Uterus (tissue), 4 donors: ENCODE measurements at places on chromosomes 16 and 17.

- no peak for DNase-seq
These were observed 1.7 kb upstream of the DPH1 start for GRCh38 chr17:2028234-2028614.

DNA sequence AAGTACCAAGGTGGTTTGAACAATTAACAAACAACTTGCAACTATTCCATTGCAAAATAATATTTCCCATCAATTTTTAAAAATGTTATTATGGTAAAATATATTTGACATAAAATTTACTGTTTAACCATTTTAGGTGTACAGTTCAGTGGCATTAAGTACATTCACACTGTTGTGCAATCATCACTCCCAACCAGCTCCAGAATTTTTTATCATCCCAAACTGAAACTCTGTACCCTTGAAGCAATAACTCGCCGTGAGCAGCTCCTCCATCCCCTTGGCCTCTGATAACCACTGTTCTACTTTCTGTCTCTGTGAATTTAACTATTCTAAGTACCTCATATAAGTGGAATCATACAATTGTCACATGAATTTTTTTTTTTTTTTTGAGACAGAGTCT is 33.6 kb upstream of the ATF7IP2 start:
- DNase-seq, result no peak

DNA sequence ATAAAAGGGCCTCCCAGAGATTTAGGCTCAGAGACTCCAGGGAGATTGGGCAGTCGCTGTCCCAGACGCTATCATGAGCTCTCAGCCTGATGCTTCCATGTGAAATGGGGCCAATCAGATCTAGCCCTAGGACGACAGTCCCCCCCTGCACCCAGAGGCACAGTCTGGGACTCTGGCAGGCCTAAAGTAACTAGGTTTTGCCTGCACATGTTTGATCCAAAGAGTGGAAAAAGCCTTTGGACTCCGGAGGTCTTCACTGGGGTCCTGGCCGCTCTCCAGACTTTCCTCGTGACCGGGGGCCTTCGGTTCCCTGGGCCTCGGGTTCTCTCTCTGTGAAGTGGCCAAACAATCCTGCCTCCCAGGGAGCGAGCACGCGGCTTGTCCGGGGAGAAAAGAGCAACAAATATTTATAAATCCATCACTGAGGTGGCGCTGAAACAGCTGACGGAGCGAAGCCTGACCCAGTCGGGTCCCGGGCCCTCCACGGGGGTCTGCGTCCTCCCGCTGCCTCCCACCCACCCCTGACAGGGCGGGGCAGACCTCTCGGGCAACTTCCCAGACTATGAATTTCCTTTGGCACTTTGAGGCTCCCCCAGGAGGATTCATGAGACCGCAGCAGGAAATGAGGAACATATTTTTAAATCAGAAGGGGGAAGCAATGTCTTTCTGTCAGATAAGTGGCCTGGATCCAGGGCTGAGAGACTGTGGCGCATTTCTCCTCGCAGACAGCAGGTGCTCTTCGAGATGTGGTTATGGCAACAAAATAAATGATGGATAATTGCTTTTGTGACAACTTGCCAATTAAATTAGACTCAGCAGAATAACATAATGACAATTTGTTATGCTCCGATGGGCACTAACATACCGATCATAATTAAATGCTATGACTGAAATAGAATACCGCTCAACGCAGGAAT is 38.9 kb downstream of the MRPS23 start:
- peak; percentile 52 for DNase-seq

GRCh38 chr16:620700-621525 is 9.9 kb upstream of the WFIKKN1 start:
- DNase-seq, result no peak

GRCh38 chr16:27346819-27347218 is 33.0 kb downstream of the IL4R start:
- no peak for DNase-seq

DNA sequence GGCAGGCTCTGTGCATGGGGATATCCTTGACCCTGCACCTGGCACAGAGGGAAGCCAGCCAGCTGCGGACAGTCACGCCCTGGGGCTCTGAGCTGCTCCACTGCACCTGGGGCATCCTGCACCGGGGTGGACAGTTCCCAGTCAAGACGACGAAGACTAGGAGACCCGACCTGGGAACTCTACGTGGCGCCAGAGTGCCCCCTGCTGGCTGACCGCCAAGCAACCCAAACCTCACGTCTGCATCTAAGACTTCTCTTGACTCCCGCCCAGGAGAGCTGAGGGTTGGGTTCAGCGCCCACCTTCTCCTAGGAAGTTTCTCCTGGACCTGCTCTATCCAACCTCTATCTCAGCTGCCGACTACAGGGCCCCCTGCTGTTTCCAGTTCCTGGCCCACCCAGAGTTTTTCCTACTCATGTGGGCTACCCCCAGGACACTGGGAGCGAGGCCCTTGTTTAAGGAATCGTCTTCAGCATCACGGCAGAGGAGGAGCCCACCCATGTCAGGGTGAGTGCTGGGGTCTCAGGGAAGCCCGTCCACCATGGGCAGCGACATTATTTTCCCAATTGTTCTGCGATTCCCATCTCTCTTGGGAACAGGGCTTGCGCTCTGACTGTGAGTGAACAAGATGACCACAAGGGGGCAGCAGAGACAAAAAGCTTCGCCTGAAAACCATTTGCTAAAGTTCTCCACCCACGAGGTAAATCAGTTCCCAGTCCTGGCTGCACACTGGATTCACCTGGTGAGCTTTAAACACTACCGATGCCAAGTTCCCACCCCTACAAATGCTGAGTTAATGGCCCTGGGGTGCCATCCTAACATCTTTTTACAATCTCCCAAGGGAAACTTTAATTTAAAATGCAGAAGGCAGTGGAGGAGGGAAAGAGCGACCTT is 29.3 kb downstream of the TLE7 start:
- peak; percentile 65 for DNase-seq

GRCh38 chr17:42548070-42548837 is 4.5 kb upstream of the HSD17B1 start:
- peak; percentile 51 for DNase-seq

- DNase-seq, result no peak
These were observed 1.1 kb upstream of the WBP2 start for GRCh38 chr17:75856062-75856756.

GRCh38 chr16:27924411-27925118 is 138.9 kb downstream of the GSG1L start:
- no peak for DNase-seq

DNA sequence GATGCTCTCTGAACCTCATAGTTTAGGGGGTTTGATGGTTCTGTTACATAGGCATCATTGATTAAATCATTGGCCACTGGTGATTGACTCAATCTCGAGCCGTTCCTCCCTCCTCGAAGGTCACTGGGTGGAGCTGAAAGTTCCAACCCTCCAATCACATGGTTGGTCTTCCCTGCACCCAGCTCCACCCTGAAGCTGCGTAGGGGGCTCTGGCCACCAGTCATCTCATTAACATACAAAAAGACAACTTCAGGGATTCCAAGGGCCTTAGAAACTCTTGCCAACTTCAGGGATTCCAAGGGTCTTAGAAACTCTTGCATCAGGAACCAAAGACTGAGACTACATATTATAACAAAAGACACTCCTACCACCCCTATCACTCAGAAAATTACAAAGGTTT is 306.5 kb upstream of the TNRC6C start:
- no peak for DNase-seq

GRCh38 chr17:33363475-33363874 is 70.4 kb upstream of the ASIC2 start:
- no peak for DNase-seq

DNA sequence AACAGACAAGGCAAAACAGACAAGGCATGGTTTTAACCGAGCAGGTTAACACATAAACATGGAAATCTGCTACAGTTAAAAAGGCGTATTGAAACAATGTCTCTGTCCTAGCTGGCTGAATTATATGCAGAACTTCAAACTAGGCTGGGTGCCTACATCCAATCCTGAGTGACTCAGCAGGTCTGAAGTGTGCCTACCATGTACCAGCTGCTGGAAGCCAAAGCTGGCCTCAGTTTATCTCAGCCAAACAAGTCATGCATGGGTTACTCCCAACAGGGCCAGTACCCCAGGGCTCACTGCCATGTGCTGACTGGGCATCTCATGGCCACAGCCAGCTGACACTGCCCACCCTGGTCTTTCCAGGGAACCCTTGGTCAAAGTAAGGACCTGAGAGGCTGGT is 4.0 kb downstream of the C1QBP start:
- DNase-seq, result no peak

- DNase-seq, result peak; percentile 60
These were observed 12.9 kb downstream of the ZNRF1 start for GRCh38 chr16:75011634-75012307.

DNA sequence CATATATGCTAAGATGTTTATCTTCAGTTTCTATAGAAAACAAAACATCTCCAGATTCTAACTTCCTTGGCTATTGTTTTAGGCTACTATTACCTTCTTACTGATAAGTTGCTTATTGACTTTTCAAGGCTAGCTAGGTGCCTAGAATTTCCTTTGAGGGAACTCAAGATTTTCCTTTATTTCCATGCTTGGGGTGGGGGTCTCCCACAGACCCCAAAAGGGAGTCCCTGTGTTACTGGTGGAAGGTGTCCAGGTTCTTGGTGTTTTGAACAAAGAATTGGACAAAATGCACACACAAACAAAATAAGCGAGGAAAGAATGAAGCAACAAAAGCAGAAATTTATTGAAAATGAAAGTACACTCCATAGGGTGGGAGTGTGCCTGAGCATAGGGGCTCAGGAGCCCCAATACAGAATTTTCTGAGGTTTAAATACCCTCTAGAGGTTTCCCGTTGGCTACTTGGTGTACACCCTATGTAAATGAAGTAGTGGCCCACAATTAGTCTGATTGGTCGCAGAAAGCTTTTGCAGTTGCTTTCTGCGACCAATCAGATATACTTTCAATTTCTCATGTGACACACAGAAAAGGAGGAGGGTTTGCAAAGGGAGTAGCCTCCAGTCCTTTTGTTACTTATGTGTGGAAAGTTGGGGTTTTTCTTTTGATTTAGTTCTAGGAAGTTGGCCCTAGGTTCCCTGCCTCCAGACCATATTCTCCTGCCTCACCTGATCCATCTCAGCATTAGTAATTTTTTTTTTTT is 67.5 kb downstream of the MARF1 start:
- no peak for DNase-seq

- DNase-seq, result peak; percentile 80
These were observed 762 bp upstream of the CSF3 start for GRCh38 chr17:40014375-40014980.

GRCh38 chr17:50872710-50873424 is 6.7 kb upstream of the TOB1 start:
- no peak for DNase-seq

GRCh38 chr17:79673517-79673916 is 57.2 kb upstream of the ENPP7 start:
- no peak for DNase-seq

GRCh38 chr17:9767432-9767991 is 23.9 kb downstream of the DHRS7C start:
- no peak for DNase-seq

DNA sequence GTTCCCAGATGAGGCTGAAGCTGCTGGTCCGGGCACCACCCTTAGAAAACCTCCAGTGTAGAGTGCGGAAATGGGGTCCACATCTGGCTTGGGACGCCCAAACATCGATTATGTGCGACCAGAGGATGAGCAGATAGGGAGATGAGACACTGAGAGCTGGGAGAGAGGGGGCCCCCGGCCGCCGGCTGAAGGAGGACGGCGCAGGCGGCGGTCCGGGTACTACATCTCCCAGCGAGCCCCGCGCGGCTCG is 182 bp upstream of the SPECC1 start:
- no peak for DNase-seq

DNA sequence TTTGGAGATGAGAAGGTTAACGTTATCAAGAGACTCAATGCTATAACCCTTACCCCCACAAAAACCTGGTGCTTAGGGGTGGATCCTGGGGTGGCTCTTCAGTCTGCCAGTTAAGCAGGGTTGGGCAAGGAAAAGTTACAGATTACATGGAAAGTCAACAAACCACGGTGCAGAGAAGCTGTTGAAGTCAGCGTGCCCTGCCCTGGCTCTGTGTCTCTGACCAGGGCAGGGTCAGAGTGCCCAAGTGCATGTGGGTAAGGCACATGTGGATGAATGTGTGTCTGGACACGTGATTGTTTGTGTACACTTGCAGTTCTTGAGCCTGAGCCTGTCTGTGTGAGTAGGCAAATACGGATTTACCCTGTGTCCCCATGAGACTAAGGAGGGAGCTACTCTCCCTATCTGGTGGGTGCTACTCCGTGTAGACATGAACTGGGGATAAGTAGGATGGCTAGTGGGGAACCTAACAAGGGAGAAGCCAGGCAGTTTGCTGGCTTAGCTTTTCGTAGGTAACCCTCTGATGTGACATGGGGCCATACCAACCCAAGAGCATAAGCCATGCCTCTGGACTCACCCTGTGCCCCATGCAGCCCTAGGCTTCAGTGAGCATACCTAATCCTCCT is 5.5 kb downstream of the IGFBP4 start:
- DNase-seq, result no peak

DNA sequence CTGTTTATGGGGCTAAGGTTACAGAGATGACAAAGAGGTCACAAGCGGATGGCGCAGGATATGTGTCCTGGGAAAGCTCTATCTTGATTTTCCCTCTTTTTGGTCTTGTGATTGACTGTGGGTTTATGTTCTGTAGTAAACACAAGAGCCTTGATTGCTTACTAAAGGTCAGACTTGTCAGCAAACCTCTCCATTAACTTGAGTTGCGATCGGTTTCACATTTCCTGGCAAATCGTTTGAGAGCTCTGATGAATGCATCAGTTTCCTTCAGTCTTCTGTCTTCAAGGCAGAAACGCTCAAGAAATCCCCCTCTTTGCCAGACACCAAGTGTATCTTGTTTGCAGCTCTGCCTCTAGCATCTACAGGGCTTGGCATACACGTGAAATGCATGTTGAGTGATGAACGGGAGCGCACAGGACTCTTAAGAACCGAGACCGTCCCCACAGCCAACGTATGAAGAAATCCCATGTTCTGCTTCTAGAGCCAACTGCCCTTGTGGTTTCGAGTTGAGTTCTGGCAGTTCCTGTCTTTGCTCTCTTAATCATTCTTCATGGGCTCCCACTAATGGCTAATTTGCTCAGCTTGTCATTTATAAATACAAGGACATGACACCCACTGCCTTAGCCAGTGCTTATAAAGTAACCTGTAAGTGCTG is 143.3 kb downstream of the PITPNC1 start:
- peak; percentile 45 for DNase-seq

DNA sequence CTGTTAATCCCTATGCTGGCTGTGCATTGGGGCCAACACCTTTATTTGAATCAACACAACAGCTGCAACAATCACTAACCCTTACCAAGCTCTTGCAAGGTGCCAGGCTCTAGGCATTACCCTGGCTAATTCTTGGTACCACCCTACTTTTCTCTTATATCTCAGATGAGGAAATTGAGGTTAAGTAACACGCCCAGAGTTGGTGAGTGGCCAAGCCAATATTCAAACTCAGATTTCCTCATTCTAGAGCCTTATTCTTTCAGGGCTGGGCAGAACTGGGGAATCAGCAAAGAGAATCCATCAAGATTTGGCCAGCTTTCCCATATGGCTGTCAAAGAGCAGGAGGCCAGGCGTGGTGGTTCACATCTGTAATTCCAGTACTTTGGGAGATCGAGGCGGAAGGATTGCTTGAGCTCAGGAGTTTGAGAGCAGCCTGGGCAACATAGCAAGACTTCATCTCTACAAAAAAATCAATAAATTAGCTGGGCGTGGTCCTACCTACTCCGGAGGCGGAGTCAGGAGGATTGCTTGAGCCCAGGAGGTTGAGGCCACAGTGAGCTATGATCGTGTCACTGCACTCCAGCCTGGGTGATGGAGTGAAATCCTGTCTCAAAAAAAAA is 23.7 kb downstream of the ARSG start:
- no peak for DNase-seq

GRCh38 chr16:14553447-14553846 is 76.6 kb downstream of the PARN start:
- no peak for DNase-seq
